ENCODE measurements at places on chromosomes 12 and 14. TPM values are rescaled to one million over a fixed set of nuclear protein-coding genes. Genes with fewer than 3 reads are reported as not detected.

The LMNTD1 gene
- not detected for total RNA-seq

DNA sequence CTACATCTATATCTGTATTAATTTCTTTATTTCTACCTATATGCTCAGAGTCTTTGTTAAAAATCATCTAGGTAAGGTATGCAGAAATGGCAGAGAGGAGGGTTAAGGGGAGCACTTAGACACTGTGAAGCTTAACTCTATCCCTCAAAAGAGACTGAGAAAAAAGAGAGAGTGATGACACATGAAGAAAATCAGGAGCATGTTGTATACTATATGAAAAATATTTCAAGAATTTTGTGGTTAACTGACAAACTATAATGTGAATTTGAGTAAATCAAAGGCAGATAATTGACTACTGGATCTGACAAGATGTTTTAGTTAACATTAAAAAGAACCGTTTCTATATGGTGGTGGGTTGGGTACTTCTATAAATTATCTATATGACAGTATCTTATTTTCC is 1814.2 kb upstream of the SEL1L start:
- no peak for DNase-seq

The TRPV4 gene
- 1.3 TPM for total RNA-seq

DNA sequence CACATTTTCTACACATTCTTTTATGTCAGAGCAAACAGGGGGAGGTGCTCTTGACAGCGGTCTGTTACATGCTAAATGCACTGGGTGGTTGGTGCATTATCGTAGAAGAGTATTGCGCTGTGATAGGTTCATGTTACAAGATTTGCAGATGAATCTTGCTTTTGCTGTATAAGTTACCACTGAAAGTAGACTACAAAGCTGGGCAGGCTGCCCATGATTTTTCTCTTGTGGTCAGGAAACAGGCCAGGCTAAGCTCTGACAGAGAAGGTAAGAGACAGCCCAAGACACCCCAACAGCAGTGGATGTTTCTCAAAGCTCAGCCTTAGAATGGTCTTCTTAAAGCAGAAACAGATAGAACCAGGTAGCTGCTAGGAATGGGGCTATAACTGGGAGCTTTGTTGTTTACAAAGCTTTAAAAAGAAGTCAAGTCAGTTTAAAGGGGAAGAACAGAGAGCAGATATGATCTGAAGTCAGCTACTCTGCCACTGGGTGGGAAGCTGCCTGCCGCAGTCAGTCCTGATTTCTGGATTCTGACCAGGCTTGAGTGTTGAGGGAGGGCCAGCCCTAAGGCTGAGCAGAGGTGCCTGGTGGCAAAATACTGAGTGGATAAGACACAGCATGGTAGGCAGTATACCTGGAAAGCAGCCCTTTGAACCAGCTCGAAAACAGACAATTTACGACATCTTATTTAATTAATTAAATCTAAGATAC is 9.4 kb downstream of the KCNA1 start:
- no peak for DNase-seq

The KSR2 gene
- total RNA-seq = not detected

The CLEC1B gene
- total RNA-seq = not detected

DNA sequence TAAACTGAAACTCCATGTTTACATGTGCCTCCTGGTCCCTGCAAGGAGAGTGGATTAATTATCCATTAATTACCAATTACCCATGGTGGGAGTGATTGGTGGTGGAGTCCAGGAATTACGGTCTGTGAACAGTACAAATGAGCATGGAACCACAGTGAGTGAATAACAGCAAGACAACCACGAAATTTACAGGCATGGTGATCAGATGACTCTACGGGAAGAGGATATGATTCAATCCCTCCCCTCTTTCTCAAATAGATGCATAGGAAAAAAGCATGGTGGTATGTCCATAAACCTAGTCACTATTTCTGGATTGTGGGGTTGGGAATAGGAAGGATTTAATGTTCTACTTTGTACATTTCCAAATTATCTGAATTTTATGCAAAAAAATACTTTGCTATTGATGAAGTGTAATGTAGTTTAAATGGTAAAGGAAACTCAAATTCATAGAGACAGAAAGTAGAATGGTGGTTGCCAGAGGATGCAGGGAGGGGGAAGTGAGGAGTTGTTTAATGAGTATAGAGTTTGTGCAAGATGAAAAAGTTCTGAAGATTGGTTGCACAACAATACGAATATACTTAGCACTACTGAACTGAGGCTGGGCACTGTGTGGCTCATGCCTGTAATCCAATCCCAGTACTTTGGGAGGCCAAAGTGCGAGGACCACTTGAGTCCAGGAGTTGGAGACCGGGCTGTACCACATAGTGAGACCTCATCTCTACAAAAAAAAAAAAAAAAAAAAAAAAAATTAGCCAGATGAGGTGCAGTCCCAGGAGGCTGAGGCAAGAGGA is 41.2 kb upstream of the C12orf75 start:
- DNase-seq = no peak

DNA sequence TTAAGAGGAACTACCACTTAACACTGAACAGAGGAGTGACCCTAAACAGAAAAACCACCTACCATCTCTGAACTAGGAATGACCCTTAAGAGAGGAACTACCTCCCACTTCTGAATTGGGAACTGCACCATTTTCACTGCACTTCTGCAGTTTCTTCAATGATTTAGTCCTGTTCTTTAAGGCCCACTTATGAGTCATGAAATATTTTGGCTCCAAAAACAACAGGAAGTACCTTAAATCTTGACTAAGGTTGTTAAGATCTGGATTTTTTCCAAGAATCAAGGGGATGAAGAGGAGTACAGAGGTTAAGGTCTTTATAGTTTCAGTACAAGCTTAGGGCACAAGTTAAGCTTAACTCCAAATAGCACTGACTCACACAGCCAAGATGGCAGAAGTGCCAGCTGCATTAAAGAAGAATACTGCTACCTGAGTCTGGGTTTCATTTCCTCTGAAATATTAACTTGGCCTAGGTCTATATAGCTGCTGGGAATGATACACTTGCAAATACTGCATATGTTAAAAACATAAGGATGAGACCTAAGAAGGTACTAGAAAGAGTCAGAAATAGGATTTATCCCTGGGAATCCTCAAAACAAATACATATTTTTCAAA is 4.2 kb downstream of the NPC2 start:
- DNase-seq = no peak

DNA sequence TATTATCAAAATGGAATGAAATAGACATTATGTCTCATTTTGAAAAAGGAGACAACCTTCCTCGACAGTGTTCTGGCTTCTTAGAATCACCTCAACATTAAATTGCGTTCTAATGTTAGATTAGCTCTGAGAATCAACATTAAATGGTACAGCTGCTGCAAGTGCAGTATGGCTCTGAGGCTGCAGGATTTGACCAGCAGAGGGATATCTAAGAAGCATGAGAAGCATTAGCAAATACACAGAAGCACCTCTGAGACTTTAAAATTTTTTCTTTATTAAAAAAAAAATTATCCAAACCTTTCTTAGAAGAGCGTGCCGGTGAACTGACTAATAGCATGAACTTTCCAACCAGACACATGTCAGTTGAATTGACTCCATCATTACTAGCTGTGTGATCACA is 253.4 kb upstream of the LRIG3 start:
- no peak for DNase-seq

All from sciatic nerve (tissue), 2 donors.